Lower leg skin (tissue), 4 donors: ENCODE measurements at places on chromosomes 2 and 18. TPM values are rescaled to one million over a fixed set of nuclear protein-coding genes. Genes with fewer than 3 reads are reported as not detected.
A peak's percentile ranks its signal among the peaks of the same experiment; 100 is the strongest.

DNA sequence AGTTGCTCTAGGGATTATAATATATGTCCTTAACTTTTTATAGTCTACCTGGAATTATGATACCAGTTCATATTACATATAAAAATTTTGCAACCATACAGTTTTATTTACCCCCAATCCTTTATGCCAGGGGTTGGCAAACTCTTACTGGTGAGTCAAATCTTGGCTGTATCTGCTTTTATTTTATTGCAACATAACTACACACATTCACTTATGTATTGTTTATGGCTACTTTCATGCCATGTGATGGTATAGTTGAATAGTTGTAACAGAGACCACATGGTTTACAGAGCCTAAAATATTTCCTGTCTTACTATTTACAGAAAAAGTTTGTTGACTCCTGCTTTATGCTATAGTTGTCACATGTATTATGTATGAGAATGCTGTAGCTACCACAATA lies 25.8 kb upstream of the DLX2 start:
- DNase-seq: no peak

DNA sequence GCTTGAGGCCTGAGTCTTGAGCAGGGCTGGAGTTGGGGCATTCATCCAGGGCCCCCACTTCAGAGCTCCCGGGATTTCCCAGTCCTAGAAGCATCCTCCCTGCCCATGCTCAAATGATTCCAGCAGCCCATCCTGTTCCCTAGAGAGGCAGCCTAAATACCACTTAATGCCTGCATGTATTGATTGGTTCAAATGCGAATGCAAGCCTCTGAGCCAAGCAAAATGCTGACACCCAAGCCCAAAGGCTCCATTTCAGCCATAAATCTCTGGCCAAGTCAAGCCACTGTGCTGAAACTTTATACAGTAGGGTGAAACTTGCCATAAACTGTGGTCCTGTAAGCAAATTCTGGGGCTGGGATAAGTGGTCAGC lies 279.8 kb downstream of the CLIP4 start:
- DNase-seq: no peak

Gene DCC
- not detected for total RNA-seq

DNA sequence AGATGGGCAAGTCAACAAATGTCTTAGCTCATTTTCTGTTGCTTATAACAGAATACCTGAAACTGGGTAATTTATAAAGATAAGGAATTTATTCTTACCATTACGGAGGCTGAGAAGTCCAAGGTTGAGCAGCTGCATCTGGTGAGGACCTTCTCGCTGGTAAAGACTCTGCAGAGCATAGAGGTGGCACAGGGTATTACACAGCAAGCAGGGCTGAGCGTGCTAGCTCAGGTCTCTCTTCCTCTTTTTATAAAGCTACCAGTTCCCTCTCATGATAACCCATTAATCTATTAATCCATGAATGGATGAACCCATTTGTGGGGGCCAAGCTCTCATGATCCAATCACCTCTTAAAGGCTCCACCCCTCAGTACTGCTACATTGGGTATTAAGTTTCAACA lies 109.1 kb downstream of the CDK15 start:
- DNase-seq: no peak

Gene OXER1
- 0.84 TPM for total RNA-seq

DNA sequence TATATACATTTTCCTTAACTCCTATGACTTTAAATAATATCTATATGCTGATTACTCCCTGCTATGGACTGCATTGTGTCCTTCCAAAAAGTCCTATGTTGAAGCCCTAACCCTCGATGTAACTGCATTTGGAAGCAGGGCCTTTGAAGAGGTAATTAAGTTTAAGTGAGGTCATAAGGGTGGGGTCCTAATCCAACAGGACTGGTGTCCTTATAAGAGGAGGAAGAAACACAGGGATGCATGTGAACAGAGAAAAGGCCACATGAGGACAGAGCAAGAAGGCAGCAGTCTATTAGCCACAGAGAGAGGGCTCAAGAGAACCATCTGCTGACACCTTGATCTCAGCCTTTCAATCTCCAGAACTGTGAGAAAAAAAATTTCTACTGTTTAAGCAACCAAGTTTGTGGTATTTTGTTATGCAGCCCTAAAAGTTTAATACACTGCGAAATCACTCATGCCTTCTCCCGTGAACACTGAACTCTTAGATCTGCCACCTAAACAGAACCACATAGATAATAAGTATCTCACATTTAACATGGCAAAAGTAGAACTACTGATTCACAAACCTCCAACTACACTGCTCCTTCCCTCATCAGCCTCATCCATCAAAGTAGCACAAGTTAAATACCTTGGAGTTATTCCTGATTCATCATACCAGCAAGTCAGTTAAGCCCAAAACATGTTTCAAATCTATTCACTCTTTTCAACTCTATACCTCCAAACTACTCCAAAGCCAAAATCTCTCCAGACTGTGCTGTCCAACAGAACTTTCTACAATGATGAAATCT lies 65.4 kb downstream of the HIBCH start:
- no peak for DNase-seq

- DNase-seq: no peak
These were observed 5.0 kb downstream of the KCTD1 start for GRCh38 chr18:26543373-26543772.

Gene ARHGEF4
- total RNA-seq: 220 TPM

- no peak for DNase-seq
These were observed 69.7 kb downstream of the DIPK1C start for GRCh38 chr18:74387383-74387782.

DNA sequence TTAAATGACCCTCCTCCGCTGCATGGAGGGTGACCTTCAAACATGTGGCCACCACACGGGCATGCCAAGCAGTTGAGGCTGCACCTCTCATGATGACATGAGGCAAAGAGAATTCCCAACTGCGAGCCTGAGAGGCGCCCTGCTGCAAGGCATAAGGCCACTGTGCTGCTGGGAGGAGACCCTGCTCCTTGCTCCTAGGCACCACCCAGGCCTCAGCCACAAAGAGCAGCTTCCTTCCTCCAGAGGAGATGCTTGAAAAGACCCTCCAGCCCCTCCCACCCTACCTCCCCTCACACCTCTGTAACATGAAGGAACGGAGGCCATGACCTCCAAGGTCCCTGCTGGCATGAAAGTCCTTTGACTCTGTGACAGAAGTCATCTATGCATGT lies 11.4 kb downstream of the CHST10 start:
- peak; percentile 34 for DNase-seq
